ENCODE measurements at places on chromosomes 2 and 18. TPM values are rescaled to one million over a fixed set of nuclear protein-coding genes. Genes with fewer than 3 reads are reported as not detected.

The COL6A3 gene
- 0.80 TPM for total RNA-seq

The ANKRD62 gene
- not detected for total RNA-seq

The GULP1 gene
- not detected for total RNA-seq

The BOLL gene
- not detected for total RNA-seq

The ACMSD gene
- total RNA-seq: not detected

The GALNT14 gene
- 0.20 TPM for total RNA-seq

The LPIN1 gene
- total RNA-seq: 62.1 TPM

The FBXO41 gene
- 16.2 TPM for total RNA-seq

The IL18RAP gene
- total RNA-seq: 4.2 TPM

The THOC1 gene
- total RNA-seq: 60.1 TPM

The POTEJ gene
- not detected for total RNA-seq

The RAB27B gene
- total RNA-seq: 3.4 TPM

The COLEC12 gene
- total RNA-seq: not detected

The CD8B2 gene
- total RNA-seq: not detected

The GRB14 gene
- not detected for total RNA-seq

The UGT1A5 gene
- not detected for total RNA-seq

The IL36G gene
- total RNA-seq: not detected

The POTEC gene
- not detected for total RNA-seq

The LRP1B gene
- total RNA-seq: not detected

The COL4A3 gene
- not detected for total RNA-seq

The LIMS4 gene
- total RNA-seq: 0.25 TPM

The ELP2 gene
- 71.9 TPM for total RNA-seq

The UGT1A3 gene
- total RNA-seq: not detected

The PROM2 gene
- total RNA-seq: 0.48 TPM

The PDE1A gene
- not detected for total RNA-seq

The KCNIP3 gene
- total RNA-seq: not detected

The SPATA3 gene
- total RNA-seq: not detected

The ZNF396 gene
- 0.45 TPM for total RNA-seq

The PLEK gene
- total RNA-seq: 0.86 TPM

Data from T-helper 2 cell treated with Interferon-gamma antibody and Interleukin-4, amounts not matched to agents 100 ng/mL and 5 ng/mL, for 36 hours (primary cell).